KG1 (cell line): ENCODE measurements at places on chromosomes 12 and 14.

DNA sequence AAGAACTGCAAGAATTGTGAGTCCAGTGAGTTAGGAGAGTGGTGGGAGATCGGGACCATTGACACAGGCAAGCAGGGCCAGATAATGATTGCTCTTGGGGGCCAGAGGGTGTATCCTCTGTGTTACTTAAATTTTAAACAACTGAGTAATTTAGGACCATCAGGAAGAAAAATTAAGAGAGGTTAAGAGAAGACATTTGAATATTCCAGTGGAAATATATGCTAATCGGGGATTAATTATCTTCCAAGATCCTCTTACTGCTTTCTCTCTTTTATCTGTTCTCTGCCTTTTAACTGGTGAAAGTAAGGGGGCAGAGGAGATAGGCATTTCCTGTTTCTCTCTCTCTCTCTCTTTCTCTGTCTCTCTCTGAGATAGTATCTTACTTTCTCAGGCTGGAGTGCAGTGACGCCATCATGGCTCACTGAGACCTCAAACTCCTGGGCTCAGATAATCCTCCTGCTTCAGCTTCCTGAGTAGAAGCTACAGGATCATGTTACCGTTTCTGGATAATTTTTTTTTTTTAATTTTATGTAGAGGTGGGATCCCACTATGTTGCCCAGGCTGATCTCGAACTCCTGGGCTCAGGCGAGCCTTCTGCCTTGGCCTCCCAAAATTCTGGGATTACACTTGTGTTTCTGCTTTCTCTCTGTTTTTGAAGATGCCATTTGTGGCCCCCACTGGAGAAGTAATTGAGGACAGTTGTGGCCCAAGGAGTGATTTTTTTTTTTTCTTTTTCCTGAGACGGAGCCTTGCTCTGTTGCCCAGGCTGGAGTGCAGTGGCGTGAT is 85.1 kb downstream of the DIP2B start:
- no peak for DNase-seq

DNA sequence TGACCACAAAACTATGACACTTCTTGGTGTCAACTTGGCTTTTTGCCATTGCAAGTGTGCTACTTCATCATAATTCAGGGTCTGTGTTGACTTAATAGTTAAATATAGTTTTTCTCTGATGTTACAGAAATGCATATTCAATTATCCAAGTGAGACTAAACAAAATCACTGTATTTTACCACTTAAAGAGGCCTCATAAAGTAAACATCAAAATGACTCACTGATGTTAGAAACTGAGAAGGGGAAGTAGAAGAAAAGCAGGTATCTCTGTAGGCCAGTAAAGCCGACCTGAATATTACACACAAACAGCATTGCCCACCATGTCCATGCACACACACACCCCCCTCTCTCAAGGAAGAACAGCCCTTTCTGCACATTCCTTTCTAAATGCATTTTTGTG is 55.4 kb downstream of the RPAP3 start:
- DNase-seq, result no peak

DNA sequence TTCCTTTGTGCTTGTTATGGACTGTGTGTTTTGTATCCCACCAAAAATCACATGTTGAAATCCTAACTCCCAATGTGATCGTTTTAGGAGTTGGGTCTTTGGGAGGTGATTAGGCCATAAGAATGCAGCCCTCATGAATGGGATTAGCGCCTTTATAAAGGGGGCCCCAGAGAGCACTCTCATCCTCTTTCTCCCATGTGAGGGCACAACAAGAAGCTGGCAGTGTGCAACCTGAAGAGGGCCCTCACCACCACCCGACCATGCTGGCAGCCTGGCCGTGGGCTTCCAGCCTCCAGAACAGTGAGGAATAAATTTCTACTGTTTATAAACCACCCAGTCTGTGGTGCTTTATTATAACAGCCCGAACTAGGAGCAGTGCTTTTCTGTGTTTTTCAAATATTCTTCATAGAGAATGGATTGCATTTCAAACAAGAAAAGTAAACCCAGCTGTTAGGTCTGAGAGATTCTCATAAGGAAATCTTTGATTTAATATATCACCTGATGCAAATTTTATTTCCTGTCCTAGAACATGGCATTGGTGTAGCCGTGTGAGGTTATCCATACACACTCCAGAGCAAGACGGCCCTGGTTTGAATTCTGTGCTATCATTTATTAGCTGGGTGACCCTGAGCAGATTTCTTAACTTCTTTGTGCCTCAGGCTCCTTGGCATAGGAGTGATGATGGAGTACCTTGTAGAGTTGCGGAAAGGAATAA is 27.8 kb downstream of the HSPB8 start:
- DNase-seq, result no peak

DNA sequence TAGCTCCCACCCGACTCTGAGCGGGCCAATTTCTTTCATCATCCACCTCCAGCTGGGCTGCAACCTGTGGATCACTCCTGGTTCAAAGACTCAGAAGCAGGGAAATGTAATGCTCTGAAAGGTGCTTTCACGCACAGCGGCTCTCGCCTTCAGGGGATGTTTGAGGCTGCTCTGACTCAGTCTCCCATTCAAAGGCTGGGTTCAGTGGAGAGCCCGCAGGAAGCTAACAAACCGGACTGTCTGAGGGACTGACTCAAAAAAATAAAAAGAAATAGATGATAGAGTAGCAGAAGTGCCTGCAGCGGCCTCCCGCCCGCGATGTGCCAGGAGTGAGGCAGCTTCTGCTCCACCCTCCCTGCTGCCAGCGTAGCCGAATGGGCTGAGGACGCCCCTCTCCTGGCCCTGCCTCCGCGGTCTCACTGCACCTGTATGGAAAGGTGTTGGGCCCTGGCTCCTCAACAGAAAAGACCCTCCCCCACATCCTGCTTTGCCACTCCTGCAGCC is 98.0 kb downstream of the GCH1 start:
- DNase-seq, result no peak

- no peak for DNase-seq
Measured at GRCh38 chr12:53712059-53712643, 15.1 kb downstream of the CALCOCO1 start.

GRCh38 chr12:1716215-1716862 is 25.5 kb downstream of the ADIPOR2 start:
- no peak for DNase-seq

DNA sequence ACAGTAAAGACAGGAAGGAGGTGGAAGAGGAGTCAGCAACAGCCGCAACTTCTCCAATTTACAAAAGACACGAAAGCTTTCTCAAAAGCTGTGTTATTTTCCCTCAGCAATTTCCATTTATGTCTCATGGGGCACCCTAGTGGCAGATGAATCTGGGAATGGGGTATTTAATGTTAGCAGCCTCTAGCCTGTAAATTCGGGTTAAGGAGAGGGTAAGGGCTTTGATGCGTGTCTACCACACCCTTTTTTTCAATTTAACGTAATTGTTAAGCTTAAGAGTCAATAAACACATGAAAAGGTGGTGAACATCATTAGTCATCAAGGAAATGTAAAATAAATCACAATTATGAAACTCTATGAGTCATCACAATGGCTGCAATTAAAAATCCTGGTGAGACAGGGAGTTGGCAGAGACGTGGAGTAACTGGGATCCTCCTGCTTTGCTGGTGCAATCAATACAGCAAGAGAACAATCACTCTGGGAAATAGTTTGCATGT is 986.4 kb downstream of the AACS start:
- no peak for DNase-seq

GRCh38 chr12:130049666-130050065 is 112.6 kb upstream of the FZD10 start:
- no peak for DNase-seq

GRCh38 chr14:69137416-69137815 is 15.5 kb downstream of the DCAF5 start:
- DNase-seq, result no peak

- DNase-seq, result no peak
Measured at GRCh38 chr12:82069931-82070514, 288.2 kb downstream of the CCDC59 start.

DNA sequence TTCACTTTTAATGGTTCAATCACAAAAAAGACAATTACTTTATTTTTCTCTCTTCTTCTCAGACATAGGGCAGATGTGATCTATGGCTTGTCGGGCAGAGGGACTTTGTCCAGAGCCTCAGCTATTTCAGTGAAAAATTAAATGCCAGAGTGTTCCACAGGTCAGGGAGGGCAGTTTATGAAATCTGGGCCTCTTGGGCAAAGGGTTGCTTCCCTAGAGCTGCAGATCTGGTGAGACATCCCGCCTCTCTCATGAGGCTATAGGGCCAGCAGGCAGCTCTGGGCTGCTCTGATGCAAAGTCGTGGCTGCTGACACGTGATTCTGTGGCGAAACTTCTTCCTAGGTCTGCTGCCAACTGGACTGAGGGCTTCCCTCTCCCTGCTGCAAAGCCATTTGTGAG is 6.0 kb downstream of the CLMN start:
- no peak for DNase-seq

- DNase-seq, result no peak
Measured at GRCh38 chr14:90760591-90761316, 55.5 kb downstream of the TTC7B start.

GRCh38 chr12:94532490-94533422 is 73.1 kb upstream of the CEP83 start:
- peak; percentile 18 for DNase-seq

DNA sequence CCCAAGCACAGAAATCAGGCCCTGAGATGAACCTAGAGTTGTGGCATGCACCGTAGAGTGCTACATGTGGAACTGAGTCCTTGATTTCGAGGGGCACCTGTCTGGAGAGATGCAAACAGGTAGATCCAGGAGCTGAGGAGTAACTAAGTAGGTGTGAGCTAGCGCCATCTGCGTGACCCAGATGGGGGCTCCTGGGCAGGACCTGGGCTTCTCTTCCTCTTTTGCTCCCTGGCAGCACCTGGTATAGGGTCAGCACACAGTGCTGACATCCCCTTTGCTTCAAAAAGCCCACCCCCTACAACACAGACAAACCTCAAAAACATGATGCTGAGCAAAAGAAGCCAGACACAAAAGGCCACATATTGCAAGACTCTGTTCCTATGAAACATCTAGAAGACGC is 65.8 kb downstream of the PITPNM2 start:
- DNase-seq, result no peak

DNA sequence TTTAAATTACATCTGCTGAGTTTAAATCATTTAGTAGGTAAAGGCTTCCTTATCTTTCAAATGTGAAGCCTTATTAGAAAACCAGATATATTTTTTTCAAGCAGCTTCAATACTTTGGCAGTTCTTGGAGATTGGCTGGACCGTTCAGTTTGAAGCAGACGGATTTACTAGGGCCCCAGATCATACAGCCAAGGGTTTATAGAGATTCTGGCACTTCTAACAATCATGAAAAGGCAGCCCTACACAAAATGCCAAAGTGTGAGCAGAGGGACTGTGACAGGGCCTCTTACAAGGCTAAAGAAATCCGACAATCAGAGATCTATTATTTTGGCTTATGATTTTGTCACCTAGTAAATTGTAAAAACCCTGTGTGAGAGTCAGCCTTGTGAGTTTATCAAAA is 162.8 kb upstream of the SLC38A2 start:
- DNase-seq, result no peak

DNA sequence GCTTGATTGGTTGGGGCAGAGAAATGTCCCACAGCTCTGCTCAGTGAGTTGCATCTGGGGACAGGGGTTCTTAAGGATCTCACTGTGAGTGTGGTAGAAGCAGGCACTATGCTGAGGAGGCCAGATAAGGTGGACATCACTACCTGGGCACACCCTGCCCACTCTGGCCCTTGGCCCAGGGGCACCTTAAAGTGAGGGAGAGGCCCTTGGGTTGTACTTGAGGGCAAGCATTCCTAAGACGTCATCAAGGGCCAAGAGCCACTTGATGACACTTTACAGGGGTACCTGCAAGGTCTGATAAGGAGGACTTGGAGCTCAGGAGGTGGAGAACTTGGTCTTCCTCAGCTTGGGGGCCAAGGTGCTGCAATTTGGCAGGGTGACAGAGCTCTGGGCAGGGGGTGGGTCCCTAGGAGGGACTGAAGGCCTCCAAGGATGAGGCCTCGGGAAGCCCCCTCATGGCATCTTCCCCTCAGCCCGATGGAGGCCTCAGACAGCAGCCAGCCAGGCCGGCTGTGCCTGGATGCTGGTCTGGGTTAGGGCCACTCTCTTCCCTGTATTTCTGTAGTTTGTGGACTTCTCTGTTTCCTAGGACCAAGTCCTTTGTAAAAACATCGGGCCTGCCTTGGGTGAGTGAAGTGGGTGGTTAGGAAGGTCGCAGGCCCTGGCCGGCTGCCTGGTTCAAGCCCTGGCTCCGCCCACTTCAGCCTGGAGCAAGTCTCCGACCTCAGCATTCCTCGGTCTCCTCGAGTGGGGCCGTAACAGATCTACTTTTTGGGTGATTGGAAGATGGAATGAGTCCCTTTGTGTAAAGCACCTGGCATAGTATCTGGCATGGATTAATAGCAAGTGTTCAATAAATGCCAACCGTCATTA is 24.8 kb downstream of the GPR68 start:
- no peak for DNase-seq

DNA sequence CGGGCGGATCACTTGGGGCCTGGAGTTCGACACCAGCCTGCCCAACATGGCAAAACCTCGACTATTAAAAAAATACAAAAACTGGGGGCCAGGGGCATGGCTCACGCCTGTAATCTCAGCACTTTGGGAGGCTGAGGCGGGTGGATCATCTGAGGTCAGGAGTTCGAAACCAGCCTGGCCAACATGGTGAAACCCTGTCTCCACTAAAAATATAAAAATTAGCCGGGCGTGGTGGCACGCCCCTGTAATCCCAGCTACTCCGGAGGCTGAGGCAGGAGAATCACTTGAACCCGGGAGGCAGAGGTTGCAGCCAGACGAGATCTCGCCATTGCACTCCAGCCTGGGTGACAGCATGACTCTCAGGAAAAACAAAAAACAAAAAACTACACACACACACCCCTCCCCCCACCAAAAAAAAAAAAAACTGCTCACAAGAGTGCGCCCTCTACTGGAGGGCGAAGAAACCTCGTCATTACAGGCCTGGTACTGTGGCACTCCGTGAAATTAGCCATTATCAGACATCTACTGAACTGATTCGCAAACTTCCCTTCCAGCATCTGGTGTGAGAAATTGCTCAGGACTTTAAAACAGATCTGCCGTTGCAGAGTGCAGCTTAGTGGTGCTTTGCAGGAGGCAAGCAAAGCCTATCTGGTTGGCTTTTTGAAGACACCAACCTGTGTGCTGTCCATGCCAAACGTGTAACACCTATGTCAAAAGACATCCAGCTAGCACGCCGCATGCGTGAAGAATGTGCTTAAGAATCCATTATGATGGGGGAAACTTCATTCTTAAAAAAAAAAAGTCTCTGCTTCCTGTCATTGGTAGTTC is 7.7 kb downstream of the PPP1R3E start:
- peak; percentile 21 for DNase-seq

DNA sequence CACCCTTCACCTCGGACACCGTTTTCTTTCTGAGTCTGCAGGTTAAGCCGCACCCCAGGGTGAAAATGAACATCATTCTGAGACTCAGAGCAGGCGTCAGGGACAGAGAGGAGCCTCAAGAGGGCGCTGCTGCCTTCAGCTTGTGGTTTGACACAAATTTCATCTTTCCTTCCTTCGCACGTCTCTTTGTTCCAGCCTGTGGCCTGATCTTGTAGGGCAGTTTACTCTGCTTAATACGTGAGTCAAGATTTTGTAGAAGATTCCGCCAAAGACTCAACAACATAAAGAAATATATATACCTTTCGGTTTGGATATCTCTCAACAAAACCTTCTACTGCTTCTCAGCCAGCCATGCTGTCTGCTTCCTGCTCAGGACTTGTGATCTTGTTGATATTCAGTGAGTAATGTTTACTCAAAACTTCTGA is 329.3 kb upstream of the OR4E1 start:
- DNase-seq, result no peak
